ENCODE measurements at places on chromosomes 7 and 10. TPM values are rescaled to one million over a fixed set of nuclear protein-coding genes. Genes with fewer than 3 reads are reported as not detected.

GRCh38 chr10:22427101-22427500 lies 81.8 kb downstream of the SPAG6 start:
- no peak for DNase-seq

- no peak for DNase-seq
These were observed 92.9 kb upstream of the SH2B2 start for GRCh38 chr7:102193806-102194205.

DNA sequence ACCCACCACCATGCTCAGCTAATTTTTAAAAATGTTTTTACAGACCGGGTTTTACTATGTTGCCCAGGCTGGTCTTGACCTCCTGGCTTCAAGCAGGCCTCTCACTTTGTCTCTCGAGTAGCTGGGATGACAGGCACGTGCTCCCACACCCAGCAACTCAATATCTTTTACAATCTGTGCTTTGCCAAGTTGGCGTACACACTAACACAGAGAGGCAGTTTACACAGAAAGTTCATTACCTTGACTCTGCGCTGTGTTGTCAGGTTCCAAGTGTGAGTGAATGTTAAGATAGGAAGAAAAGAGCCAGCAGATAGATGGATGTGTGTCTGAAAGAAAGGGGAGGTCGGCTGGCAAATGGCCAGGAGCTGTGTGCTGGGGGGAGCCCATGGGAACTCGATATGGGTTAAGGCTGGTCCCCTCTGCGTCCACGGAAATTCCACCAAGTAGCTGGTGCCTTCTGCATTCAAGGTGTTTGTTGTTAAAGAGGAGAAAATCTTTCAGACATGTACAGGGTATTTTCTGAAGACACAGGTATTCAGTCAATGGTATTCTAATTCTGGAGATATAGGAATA lies 299.8 kb downstream of the CAMK1D start:
- DNase-seq, result no peak

- DNase-seq, result peak; percentile 61
These were observed 432 bp downstream of the TMEM248 start for GRCh38 chr7:66921396-66921917.

DNA sequence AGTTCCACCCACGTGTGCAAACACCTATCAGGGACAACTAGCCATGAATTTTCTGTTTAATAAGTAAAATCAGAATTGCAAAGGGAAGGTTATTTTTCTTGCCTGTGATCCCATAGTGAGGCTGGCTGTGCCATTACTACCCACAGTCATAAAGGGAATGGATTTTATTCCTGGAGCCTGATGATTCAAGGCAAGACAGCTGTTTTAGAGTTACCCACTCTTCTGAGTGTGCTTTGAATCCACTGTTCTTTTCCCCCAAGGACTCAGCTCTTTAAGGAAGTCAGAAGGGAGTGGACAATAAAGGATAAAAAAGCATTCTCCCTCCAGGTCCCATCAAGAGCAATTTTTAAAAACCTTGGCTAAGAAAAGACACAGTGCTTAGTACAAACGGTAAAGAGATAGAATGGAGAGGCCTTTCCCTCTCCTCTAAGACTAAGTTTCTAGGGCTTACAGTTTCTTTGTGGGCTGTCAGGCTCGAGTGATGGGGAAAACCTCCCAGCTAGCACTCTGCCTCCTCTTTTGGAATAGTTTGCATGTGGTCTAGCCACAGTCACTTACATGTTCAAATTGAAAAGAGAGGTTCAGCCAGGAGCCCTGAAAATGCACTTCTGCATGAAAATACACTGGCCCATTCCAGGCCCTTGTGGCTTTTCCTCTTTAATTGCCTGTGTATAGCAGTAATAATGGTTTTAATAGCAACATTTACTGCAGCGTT lies 5.1 kb upstream of the LRRC4 start:
- no peak for DNase-seq

DNA sequence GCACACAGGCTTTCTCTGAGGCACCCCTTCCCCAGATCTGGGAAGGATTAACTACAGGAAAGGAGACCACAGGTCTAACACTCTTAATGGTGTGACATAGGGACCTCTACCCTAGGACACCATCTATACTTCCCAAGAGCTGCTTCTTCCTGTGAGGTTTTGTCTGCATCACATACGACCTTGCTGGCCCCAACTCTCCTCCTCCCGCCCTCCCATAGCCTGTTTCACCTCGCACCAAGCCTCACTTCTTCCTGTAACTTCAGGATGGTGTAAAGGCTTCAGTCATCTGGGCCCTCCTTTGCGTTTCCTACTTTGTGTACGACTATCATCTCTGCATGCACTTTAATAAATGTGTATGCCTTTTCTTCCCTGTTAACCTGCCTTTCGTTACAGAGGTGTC lies 274.3 kb downstream of the KLF6 start:
- DNase-seq, result no peak

- DNase-seq, result no peak
These were observed 6.1 kb upstream of the PKD1L1 start for GRCh38 chr7:47954231-47954911.

DNA sequence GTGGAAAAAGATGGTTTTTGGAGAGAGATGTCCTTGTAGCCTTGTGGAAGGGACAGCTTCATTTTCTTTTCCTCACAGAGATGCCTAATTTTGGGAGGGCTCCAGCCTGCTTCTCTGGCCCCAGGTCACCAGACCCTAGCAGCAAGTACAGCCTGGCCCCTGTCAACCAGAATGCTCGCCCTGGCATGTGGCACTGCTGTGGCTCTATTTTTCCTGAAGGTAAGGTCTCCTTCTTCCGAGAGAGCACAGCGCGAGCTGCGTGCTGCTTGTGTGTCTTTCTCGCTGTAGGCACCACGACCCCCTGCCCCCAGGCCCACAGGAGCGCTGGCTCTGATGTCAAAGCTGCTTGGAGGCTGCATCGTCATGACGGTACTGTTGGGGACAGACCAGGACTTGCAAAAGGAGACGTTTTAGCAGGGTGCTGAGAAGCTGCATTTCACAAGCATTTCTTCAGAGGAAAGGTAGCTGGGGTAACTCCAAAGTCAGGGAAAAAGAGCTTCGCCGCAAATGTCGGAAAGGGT lies 58.7 kb downstream of the CLEC2L start:
- no peak for DNase-seq

DNA sequence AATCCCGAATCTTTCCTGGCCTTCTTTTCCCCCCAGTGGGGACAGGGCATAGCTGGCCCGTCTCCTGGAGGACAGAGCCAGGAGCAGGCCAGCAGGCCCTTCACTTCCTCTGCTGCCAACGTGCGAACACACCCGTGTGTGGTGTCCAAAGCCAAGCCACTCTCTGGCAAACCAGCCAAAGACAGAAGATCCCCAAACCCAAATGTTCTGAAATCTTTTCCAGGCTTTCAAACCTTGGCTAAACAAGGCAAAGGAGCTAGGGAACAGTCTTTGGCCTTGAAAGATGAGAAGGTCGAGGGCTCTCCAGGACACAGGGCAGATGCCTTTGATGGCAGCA lies 63.0 kb downstream of the PROSER2 start:
- no peak for DNase-seq

GRCh38 chr7:2517026-2517425 lies 2.5 kb upstream of the LFNG start:
- DNase-seq, result no peak

- no peak for DNase-seq
These were observed 215.5 kb downstream of the ACTR3B start for GRCh38 chr7:152975076-152975475.

DNA sequence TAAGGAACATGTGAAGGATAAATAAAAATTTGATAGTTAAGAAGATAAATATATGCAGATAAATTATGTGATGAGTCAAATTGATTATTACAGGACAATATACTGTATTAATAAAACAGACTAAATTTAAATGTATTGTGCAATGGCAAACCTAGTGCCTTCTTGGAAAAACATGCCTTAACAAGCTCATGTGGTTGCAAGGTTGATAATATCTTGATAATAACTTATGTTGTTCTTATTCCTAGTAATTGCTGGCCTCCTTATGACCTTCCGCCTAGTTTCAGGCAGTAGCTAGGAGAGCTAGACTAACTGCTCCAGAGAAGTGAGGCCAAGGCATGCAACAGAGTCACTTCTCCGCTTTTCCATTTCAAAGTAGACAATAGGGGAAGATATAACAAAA lies 7.6 kb upstream of the RAB11FIP2 start:
- no peak for DNase-seq

- no peak for DNase-seq
These were observed 134.3 kb downstream of the ZMYND11 start for GRCh38 chr10:269440-270074.

GRCh38 chr7:495761-496321 lies 23.8 kb downstream of the PDGFA start:
- no peak for DNase-seq

DNA sequence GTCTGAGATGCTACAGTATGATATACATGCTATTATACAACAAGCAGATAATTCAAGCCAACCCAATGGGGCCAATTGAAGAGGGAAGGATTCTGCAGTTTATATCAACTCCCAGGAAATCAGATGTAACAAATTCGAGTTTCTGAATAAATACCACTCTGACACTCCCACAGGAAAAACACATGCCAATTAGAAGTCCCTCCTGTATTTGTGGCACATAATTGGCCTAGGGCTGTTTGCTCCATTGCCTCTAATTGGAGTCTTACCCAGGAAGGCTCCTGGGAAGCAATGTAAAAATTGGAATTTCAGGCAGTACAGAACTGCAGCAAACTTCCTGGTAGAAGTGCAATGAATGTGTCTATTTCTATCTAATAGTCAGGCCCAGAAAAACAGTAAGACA lies 4.7 kb downstream of the PPA1 start:
- DNase-seq, result no peak

- DNase-seq, result no peak
These were observed 28.8 kb upstream of the ICA1 start for GRCh38 chr7:8290645-8291308.

GRCh38 chr7:16515785-16516685 lies 10.6 kb upstream of the LRRC72 start:
- no peak for DNase-seq

- DNase-seq, result no peak
These were observed 356.2 kb upstream of the LRGUK start for GRCh38 chr7:133770863-133771492.

DNA sequence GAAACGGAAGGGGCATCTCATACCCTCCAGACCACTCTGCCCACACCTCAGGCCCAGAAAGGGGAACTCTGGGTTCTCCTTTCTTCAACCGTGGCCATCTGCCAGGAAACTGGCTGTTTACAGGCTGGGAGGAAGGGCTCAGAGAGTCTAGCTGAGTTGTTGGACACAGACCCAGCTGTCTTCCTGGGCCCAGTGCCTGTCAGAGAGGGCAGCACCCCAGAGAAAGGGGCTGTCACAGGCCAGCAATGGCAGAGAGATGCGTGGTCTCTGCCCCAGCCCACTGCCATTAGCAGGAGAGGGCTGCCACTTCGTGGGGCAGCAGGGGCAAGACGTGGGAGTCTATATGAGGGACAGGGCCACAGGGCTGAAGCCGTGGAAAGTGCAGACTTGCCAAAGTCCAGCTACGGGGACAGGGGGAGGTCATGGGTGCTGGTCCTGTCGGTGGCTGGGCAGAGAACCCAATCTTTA lies 11.0 kb downstream of the GRID1 start:
- peak; percentile 48 for DNase-seq

- DNase-seq, result no peak
These were observed 51.5 kb upstream of the GDF10 start for GRCh38 chr10:47248386-47249090.

- no peak for DNase-seq
These were observed 22.8 kb downstream of the FAM241B start for GRCh38 chr10:69652857-69653199.

- DNase-seq, result no peak
These were observed 528.7 kb downstream of the GRM8 start for GRCh38 chr7:126723966-126724544.

DNA sequence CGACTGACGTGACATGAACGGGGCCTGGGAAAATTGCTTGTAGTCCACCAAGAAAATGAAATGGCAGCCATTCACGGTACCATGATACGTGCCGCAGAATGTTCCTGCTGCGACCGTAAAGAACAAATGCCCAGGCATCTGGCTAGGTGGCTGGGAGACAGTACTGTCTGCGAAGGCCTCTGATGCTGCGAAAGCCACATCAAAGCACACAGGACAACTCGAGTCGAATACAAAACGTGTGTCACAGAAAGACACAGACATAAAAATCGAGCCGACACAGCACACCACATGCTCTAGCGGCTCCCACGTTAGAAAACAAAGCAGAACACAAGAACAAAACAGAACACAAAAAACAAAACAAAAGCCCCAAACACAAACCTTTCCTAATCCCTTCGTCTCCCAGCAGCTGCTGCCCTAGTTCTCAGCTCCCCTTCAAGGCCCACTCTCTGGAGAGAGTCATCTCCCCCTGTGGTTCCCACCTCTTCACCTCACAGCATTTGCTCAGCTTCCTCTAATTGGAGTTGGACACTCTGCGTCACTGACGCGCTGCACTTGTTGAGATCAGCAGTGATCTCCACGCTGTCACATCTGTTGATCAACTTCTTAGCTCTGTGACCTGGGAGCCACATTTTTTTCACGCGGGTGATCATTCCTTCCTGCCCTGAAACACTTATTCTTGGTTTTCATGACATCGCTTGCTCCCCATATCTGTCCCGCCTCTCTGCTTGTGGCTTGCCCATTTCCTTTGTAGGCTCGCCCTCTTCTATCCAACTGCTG lies 112.2 kb downstream of the CLEC2L start:
- no peak for DNase-seq

DNA sequence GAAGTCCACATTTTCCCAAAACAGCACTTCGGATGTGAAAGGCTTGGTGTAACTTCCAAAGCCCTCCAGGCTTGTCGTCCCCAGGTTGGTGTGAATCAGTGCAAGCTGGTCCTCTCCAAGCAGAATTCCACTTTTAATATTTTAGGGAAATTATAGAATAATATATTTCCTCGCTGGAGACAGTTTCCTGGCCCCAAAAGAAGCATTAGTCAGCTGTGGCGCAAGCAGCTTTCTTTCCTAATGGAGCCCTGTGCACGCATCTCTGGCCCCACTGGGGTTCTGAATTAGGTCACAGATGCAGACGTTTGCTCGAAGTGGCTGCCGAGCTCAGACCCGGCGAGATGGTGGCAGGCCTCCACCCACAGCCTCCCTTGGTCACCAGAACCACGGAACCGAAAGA lies 33.3 kb upstream of the MNX1 start:
- peak; percentile 39 for DNase-seq

DNA sequence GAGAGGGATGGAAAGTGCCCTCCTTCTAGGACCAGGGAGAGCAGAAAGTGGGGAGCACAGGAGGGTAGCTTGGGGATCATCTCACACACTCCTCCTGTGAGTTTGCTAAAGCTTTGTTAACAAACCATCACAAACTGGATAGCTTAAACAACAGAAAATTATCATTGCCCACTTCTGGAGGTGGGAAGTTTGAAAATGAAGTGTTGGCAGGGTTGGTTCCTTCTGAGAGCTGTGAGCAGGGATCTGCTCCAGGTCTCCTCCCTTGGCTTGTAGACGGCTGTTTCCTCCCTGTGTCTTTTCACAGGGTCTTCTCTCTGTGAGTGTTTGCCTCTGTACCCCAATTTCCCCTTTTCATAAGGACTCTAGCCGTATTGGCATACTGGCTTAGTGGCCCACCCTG lies 32.0 kb upstream of the CXCL12 start:
- no peak for DNase-seq

The PTN gene
- 66.6 TPM for polyA plus RNA-seq

The GIMAP2 gene
- 19.1 TPM for polyA plus RNA-seq

The CDNF gene
- polyA plus RNA-seq, result 3.5 TPM

The CLDN3 gene
- 10.2 TPM for polyA plus RNA-seq

The PRF1 gene
- polyA plus RNA-seq, result 2.6 TPM

The ATP6V1F gene
- polyA plus RNA-seq, result 105 TPM

The CDK14 gene
- 33.5 TPM for polyA plus RNA-seq

The CCZ1 gene
- 66.5 TPM for polyA plus RNA-seq

The IDI2 gene
- 0.19 TPM for polyA plus RNA-seq

The ACSL5 gene
- polyA plus RNA-seq, result 14.6 TPM

The NKX2-3 gene
- not detected for polyA plus RNA-seq

The CCDC126 gene
- polyA plus RNA-seq, result 13.4 TPM

Data from right lung (tissue), 10 donors.